ENCODE measurements at places on chromosomes 16 and 17.

DNA sequence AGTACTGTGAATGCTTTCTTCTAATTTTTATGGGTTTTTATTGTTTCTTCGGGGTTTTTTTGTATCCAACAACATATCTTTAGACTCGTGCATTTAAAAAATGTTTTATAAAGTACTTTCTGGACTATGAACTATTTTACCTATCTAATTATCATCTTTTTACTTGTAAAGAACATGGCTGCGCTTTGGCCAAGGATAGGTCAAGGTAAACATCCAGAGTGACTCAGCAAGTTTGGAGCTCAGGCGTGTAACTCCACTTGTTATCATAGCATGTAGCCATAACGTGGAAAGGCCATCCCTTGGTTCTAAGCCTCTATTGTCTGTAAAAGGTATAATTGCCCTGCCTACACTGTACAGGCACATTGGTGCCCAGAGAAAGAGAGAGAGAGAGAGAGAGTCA lies 818.0 kb upstream of the GOT2 start:
- no peak for DNase-seq

DNA sequence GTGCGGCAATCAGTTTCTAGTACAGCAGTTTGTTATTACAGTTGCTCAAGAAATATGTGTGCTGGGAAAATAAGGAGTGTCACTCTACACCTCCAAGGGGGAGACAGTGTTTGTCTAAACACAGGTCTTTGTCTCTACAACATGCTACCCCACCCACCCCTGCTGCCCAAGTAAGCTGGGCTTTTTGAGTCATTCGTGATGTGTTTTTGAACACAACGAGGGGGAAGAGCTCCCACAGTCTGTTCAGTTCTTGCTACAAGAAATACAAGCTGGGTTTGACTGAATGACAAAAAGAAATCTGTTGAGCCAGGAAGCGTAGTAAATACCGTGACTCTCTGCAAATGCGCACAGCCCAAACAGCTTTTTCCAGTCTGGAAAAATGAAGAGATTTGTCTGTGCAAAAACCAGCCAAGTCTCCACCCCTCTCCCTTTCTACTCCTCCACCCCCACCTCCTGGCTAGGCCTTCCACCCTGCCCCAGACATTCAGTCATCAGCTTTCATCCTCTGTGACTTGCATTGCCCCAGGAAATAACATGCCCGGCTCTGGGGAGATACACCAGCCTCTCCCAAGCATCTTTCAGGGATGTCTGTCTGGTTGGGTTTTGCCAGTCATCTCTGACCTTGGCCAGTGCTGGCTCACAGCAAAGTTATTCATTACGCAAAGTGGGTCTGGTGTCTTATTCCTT lies 25.7 kb downstream of the CHD9 start:
- DNase-seq = no peak

GRCh38 chr17:77042476-77043231 lies 98.1 kb upstream of the SEC14L1 start:
- no peak for DNase-seq

GRCh38 chr17:4987767-4988567 lies 492 bp upstream of the CAMTA2 start:
- DNase-seq = no peak

GRCh38 chr17:31236137-31236536 lies 60.9 kb downstream of the OMG start:
- no peak for DNase-seq

DNA sequence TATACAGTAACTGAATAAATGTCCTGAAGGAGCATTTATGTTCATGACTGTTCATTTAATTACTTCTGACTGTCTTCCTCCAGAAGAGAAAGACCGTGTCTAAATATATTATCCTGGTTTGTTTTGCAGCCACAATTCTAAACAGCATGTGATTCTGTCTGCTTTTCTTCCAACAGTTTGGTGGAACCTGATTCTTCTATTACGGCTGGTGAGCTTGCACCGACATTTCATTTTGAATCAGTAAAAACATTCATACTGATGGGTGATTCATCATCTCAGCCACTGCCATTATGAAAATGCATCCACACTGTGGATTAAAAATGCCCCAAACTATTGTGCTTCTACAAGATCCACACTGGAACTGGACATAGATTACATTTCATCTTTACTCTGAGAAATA lies 16.9 kb downstream of the KNOP1 start:
- no peak for DNase-seq

GRCh38 chr17:13355054-13355453 lies 246.7 kb downstream of the HS3ST3A1 start:
- no peak for DNase-seq

GRCh38 chr16:4744555-4745273 lies 10.4 kb downstream of the DNAAF8 start:
- DNase-seq = no peak

GRCh38 chr16:84334058-84334457 lies 34.3 kb upstream of the ATP2C2 start:
- no peak for DNase-seq

DNA sequence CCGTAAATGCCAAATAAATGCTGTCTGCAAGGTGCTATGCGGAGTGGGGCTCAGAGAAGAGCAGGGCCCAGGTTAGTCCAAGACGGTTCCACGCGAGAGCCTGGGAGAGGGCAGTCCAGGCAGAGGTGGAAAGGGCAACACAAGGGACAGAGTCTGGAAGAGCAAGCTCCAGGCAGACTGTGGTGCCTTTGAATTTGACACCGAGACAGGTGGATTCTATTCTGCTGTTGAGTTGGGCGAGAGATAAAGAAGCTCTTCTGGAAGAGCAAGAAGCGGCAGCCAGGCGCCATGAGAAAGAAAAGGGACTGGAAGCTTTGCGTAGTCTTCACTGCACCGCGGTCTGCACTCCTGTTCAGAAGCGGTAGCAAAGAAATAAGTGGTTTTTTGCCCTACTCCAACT lies 55.6 kb downstream of the CYTH1 start:
- DNase-seq = no peak

GRCh38 chr17:61255647-61256046 lies 144.0 kb upstream of the TBX2 start:
- no peak for DNase-seq

- DNase-seq = no peak
Measured at GRCh38 chr16:65600629-65601028, 478.8 kb upstream of the CDH11 start.

DNA sequence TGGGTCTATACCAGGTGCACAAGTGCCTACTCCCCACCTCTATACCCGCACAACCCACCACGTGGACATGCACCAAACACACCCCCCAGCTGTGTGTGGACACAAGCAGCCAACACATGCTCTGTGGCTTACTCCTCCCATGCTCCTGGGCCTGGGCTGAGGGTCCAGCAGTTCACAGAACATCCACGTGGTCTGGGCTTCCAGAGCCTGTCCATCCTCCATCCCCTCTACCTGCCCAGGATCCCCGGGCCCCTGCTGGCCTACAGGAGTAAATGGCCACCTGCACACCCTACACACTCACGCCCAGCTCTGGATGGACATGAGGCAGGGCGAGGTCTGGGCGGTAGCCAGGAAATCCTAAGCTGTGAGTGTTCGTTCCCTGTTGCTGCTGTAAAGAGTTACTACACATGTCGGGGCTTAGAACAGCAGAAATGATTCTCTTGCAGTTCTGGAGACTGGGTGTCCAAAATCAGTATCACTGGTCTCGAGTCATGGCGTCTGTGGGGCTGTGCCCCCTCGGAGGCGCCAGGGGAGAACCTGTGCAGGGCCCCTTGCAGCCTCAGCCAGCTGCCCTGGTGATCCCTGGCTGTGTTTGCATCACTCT lies 15.0 kb upstream of the RAI1 start:
- no peak for DNase-seq

GRCh38 chr17:15271741-15272140 lies 6.6 kb upstream of the PMP22 start:
- DNase-seq = no peak

DNA sequence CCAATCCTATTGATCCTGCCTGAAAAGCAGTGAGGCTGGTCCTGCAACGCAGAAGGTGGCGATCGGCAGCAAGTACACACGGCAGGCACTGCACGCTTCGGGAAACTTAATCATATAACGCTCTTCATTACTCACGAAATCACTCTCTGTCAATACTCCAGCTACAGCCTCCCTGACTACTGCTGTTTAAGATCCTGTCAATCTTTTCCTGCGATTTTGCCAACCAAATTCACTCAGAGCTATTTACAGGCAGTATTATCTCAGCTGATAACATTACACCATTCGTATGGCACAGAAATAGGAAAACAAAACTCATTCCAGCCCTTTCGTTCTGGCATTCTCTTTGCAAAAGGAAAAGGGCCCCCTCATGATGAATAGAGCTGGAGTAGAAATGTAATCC lies 262.4 kb upstream of the CDH8 start:
- DNase-seq = no peak

DNA sequence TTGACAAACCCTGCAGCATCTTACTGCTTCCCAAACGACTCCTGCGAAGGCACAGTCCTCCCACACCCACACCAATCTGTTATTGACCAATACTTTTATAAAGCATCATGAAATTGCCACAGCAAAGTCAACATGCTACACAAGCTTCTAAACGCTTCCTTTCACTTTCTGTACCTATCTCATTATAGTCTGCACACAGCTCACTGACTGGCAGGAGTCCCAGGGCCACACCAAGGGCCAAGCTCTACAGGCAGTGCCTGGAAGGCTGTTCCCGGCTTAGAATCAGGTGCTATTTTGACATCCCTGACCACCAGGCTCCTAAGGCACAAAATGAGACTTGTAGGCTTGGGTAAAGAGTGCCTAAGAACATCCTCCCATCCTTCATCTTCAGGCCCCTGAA lies 39.5 kb downstream of the USP7 start:
- no peak for DNase-seq

DNA sequence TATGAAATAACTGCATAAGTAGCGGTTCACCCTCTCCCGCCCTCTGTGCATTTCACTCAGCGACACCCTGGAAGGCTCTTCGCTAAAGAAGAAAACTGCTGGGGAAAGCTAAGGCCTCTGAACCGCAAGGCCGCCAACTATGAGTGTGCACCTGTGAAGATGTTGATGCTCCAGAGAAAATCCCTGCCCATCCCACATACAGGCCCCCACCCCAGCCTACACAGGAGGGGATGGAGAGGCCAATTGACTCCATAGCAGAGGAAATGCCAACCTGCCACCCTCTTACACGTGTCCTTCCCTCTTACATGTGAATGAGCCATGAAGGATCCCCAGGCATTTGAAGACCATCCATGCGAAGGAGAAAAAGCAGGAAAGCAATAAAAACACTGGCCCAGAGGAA lies 104.8 kb downstream of the MGAT5B start:
- no peak for DNase-seq

- no peak for DNase-seq
Measured at GRCh38 chr16:48831076-48831722, 221.2 kb upstream of the N4BP1 start.

DNA sequence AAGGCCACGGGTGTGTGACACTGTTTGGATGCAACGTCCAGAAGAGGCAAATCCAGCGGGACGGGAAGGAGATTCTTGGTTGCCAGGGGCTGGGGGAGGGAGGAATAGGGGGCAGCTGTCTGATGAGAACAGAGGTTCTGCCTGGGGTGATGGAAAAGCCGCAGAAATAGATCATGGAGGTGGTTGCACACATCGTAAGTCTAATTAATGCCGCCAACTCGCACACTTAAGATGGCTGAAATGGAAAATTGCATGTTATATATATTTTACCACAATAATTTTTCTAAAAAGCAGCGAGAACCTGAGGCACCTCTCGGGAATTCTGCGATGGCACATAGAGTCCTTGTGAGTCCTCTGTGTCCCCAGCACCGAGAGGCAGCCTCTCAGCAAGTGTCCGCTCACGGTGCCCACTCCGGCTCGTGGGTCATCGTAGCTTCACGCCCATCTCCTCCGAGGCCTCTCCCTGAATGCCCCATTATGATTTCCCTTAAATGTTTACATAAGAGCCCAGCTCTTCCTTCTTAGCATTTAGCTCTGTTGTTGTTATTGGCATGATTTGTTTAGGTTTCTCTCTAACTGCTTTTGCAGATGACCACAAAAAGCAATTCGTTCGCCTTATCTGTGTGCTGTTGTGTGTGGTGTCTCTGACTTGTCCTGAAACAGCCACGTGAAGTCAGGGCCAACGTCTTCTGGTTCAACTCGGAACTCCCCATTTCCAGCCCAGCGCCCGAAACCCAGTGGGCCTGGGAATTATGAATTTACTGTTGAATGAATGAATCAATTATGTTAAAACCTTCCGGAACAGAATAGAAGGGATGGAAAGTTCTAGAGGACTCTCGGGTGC lies 7.7 kb downstream of the WFDC1 start:
- no peak for DNase-seq
